NCI-H1417 (cell line): ENCODE measurements at places on chromosomes 13 and 19.
A peak's percentile ranks its signal among the peaks of the same experiment; 100 is the strongest.

DNA sequence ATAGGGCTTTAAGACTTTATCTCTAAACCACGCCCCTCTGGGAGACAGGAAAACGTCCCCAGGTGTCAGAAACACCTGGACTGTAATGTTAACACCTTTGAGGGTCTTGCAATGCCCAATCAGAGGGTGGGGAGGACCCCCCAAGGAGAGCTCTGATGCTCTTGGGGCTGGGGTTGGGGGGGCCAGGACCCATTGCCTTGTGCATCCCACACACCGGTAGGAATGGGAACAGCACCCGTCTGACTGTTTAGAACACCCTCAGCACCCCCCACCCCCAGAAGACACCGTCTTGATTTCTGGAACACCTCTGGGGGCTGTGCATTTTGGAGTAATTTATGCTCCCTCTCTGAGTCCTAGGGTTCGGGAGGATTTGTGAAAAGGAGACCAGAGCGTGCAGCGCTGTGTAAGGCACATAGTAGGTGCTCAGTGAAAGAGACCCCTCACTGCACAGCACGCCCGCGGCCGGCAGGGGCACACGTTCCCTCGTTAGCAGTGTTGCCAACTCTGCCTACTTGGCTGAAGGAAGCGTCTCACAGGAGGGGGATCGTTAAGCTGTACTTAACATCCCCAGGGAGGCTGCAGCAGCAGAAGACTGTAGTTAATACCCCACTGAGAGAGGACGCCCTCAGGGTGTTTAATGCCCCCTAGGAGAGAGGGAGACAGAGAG, 2.8 kb upstream of the ERFL start:
- peak; percentile 79 for DNase-seq

GRCh38 chr13:38398711-38399493, 49.3 kb downstream of the UFM1 start:
- DNase-seq: no peak

- no peak for DNase-seq
Measured at GRCh38 chr19:44720945-44721344, 22.0 kb downstream of the CEACAM16 start.

DNA sequence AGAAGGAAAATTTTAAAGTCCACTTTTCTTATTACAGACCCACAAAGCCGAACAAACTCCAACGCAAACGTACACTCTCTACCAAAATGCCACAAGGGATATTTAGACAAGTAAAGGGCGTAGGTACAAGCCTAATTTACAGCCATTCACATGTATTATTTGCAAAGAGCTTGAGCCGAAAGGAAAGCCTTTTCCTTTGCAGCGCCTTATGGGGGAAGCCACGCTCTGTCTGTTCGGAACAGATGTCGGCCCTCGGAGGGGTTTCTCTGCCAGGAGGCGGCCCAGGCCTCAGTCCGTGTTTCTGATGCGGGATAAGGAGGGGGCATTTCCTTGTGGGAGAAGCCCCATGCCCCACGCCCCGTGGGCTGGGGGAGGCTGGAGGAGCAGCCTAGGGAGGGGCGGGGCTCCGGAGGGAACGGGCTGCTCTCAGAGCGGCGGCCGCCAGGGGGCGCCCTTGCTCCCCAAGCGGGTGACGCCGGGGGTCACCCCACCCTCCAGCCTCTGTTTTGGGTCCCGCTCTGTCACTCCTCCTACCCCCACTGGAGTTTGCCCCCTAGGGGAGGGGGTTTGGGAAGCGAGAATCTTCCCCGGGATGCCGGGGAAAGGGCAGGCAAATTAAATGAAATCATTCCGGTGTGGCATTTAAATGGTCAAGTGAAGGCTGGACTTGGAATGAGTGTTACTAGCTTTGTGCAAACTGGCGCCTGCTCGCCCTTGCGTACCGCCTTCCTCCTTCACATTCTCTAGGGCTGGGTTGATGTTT, 2.9 kb downstream of the HTR2A start:
- DNase-seq: peak; percentile 39

DNA sequence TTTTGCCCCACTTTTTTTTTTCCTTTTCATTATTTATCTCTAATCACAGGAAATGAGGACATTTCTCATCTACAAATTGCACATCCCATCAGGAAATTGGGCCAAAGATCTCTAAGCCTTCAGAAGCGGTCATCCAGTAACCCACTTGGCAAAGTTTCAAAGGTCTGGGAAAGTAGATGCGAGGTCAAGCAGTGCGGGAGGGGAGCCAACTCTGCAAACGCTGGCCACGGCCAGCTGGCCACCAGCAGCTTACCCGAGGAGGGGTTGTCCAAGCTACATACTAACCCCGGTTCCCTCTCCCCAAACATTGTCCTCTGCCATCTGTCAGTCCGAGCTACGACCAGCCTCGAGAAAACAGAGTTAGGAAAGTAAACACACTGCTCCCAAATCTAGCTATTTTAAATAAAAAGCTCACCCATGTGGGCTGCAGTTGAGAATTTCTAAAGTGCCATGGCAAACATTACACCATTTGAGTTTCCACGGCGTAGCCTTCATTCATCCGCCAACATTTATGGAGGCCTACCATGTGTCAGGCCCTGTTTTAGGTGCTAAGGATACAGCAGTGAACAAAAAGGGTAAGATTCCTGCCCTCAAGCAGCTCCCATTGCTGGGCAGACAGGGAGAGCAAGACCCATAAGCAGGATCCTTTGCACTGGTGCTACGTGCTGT, 11.5 kb downstream of the FFAR2 start:
- no peak for DNase-seq

DNA sequence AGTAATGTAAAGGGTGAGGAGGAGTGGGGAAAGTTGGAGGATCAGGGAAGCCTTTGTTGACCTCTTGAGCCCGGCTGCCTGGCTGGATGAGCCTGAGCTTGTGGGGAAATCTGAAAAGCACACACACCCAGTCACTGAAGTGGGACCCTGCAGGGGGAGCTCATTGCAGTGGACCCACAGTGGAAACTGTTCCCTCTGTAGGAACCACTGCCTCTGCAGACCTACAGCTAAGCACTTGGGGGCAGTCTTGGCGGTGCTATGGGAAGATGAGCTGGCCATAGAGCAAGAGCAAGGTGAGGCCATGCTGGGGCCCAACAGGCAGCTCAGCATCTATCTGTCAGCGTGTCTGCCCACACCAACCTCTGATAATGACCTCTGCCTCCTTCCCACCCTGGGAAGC, 294.8 kb downstream of the TSHZ3 start:
- DNase-seq: no peak

- no peak for DNase-seq
Measured at GRCh38 chr13:44426461-44426860, 52.8 kb downstream of the SERP2 start.
